ENCODE measurements at places on chromosomes 1 and 21.

DNA sequence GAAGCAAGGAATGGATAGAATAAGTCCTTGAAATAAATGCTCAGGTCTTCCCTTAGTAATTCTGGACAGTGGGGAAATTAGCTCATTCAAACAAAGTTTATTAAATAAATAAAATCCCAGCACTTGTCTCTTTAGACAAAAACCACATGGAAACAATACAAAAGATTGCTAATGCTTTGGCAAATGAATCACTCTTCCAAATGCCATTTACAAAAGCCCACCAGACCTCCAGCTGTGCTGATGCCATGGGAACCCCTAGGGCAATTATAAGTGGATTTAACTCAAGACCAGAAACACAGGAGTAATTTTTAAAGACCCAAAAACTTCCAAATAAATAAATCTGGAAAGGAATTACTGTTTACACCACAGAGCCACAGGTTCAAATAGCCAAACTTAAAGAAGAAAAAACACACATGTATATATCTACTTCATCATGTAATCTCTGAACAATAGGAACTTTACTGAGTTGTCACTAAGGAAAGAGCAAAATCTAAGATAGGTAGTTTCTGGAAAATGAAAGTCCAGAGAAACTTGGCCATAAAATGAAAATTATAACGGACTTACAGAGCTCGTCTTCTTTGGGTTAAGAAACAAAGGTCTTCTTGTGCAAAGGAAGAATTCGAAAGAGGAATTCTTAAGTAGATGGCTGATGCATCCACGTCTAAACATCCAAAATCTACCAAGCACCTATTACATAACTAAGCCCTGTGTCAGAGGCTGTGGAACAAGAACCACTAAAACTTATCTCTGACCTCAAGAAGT, 399.4 kb downstream of the SMYD3 start:
- no peak for DNase-seq

GRCh38 chr1:172969611-172970010, 81.1 kb downstream of the TNFSF18 start:
- no peak for DNase-seq

DNA sequence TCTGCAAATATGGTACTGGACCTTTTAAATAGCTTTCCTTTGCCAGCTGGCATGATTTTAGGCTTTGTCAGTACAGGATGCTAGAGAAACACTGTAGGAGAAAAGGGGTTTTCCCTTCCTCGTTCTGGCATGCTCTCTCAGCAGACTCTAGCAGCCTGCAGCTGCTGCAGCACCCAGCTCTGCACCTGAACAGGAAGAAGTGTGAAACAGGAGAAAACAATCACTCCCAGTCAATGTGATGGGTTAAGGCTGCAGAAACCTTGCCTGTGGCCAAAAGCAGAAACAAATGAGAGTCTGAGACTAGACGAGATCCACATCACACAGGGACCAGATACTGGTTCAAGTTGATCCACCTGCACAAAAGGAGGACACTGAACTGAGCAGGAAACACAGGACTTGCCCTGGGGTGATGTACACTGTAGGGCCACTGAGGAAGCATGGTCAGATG, 21.2 kb downstream of the OVGP1 start:
- DNase-seq, result no peak

DNA sequence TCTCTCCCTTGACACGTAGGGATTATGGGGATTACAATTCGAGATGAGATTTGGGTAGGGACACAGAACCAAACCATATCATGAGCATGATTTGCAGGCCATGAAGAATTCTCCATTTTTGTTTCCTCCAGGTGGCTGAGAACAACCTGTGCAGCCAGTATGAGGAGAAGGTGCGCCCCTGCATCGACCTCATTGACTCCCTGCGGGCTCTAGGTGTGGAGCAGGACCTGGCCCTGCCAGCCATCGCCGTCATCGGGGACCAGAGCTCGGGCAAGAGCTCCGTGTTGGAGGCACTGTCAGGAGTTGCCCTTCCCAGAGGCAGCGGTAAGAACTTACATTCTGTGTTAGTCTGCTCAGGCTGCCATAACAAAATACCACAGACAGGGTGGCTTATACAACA, 9.7 kb downstream of the MX1 start:
- DNase-seq, result no peak

GRCh38 chr1:3831689-3832088, 25.3 kb downstream of the CEP104 start:
- DNase-seq, result no peak
